Right renal pelvis (tissue), 4 donors: ENCODE measurements at places on chromosomes 2 and 18. TPM values are rescaled to one million over a fixed set of nuclear protein-coding genes. Genes with fewer than 3 reads are reported as not detected.

ZBTB7C gene
- polyA plus RNA-seq: 18.6 TPM

HOXD12 gene
- 0.21 TPM for polyA plus RNA-seq

DNA sequence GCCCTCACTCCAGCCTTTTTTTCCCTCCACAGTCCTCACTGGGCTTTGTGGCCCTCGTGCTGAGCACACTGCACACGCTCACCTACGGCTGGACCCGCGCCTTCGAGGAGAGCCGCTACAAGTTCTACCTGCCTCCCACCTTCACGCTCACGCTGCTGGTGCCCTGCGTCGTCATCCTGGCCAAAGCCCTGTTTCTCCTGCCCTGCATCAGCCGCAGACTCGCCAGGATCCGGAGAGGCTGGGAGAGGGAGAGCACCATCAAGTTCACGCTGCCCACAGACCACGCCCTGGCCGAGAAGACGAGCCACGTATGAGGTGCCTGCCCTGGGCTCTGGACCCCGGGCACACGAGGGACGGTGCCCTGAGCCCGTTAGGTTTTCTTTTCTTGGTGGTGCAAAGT is 39.4 kb downstream of the STEAP3 start:
- DNase-seq: no peak

- DNase-seq: no peak
These were observed 47.0 kb downstream of the SLC9A4 start for GRCh38 chr2:102520009-102520408.

DNA sequence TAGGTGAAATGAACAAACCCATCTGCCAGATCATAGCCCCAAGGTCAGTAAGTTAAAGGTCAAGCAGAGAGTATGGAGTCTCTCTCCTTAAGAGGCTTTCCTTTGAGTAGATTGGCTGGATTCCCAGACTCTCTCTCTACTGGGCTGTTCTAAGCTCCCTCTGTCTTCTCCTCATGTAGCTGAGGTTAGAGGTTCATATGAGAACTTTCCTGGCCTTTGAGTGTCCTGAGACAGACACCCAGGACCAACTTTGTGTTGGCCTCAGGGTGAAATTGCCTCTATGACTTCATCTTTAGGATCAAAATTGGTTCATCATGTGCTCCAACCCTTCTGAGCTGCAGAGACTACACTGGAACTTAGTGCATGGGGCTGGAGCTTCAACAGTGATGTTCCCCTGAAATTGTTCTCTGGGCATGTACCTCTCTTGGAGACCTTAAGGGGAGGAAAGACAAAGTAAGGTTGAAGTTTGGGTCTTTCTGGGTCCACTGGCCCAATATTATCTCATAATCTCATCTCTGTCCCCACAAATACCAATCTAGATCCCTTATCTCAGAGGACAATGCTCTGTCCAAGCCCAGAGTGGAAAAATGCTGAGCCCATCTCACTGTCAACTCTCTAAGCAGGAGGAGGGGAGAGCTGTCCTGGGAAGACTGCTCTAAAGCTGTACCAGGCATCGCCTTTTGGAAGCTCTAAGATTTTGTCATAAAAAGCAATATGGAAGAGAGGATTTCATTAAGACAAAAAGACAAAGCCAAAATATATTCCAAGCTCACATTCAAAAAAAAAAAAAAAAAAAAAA is 177.3 kb upstream of the ARL4C start:
- DNase-seq: no peak

ABCG5 gene
- 0.42 TPM for polyA plus RNA-seq

- DNase-seq: no peak
These were observed 1111.0 kb upstream of the SLC39A10 start for GRCh38 chr2:194545978-194546377.

DNA sequence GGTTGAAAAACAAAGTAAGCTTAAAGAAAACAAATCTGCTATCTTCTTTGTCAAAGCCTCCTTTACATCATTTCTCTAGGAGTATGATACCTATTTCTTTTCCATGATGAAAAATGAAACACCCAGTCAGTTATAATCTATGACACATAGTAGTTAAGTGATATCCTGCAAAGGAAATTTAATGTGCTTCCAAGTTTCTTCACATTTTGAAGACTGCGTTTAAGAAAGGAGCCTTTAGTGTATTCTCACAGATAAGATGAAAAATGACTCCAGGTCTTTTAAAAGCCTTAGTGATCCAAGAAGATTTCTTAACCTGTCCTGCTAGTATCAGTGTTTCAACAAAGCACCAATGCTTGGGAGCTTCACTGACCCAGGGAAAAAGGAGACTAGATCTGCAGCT is 356.7 kb downstream of the CCDC85A start:
- no peak for DNase-seq

- no peak for DNase-seq
These were observed 90.9 kb upstream of the SMAD2 start for GRCh38 chr18:48021273-48021914.

DNA sequence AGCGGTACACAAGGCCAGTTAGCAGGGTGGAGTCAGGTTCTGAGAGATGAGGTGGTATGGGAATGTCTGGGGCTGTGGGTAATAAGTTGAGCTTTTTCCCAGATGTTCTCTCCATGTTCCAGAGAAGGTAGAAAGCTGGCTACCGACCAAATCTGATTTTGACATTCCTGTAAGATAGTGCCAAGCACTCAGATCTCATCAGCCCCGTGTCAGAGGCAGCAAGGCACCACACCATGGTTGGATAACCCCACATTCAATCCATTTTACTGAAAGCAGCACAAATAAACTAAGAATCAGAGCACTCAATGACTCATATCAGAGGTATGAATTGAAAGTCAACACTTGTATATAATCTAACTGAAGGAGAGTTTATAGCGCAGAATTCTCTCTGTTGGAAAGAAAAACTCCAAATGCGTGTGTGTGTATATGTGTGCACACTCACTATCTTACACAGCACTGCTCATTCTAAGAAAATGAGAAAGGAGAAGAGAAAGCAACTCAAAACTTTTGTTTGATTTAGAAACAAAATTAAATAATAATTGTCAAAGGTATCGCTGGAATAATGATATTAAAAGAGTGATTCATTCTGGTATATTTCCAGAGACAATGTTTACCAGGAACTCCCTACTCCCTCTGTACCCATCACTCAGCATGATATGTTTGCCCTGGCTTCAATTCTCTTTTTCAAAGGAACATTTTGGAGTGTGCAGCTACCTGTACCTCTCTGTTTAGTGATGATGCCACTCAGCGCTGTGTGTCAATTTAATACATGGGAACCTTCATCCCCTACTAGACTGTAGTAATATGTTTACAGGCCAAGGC is 375.1 kb upstream of the ID2 start:
- no peak for DNase-seq
